ENCODE measurements at places on chromosomes 1 and 21. TPM values are rescaled to one million over a fixed set of nuclear protein-coding genes. Genes with fewer than 3 reads are reported as not detected.

TFF2 gene
- not detected for total RNA-seq

KPRP gene
- total RNA-seq = not detected

TFAP2E gene
- total RNA-seq = 0.83 TPM

LCE2B gene
- total RNA-seq = not detected

PCP4 gene
- total RNA-seq = not detected

RGL1 gene
- total RNA-seq = 0.74 TPM

All from A549 treated with CORT108297 at 1 μM for 4 hours (cell line).